ENCODE measurements at places on chromosomes 13 and 19.

- no peak for DNase-seq
Measured at GRCh38 chr13:70088926-70089325, 18.7 kb upstream of the ATXN8OS start.

- no peak for DNase-seq
Measured at GRCh38 chr13:33218426-33218825, 67.1 kb downstream of the STARD13 start.

- no peak for DNase-seq
Measured at GRCh38 chr13:51303063-51303552, 36.4 kb upstream of the SERPINE3 start.

DNA sequence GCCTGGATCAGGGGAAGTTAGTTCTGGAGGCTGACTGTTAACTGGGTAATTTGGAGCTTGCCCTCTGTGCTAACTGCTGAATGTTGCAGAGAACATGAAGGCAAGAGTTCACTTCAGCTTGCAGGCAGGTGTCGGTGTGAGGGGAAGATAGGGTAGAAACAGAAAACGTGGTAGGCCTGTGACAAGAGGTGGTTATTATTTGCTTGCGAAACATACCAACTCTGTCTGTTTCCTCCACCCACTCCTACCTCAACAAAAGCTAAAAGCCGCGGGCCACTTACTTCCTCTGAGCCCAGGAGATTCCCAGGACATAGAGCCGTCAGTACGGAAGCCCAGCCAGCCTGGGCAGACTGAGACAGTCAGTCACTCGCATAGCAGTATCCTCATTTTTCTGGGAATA, 119.2 kb upstream of the ABCC4 start:
- DNase-seq, result no peak

DNA sequence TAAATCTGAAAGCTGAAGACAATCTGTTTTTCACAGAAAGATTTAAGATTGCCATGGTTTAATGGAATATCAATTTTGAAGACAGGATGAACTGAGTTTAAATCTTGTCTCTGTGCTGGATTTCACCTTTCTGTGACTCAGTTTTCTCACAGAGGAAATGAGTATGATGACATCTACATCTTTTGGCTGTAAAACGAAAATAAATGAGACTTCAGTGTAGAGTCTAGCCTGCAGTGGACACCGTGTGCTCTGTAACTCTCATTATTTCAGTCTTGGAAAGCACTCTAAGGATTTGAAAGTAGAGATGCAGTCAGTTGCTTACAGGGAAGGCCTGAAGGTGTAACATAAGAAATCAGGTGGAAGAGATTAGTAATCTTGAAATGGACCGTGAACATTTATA, 150.4 kb downstream of the NALCN start:
- DNase-seq, result no peak
